CD8-positive, alpha-beta T cell (primary cell): ENCODE measurements at places on chromosomes 2 and 18.

DNA sequence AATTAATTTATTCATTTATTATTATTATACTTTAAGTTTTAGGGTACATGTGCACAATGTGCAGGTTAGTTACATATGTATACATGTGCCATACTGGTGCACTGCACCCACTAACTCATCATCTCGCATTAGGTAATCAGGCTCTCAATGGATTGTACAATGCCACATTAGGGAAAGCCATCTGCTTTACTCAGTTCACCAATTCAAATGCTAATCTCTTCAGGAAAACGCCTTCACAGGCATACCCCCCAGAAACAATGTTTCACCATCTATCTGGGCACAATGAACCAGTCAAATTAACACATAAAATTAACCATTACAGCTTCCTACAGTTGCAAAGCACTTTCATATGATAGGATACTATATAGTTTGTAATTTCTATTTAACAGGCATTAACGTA is 84.8 kb upstream of the DNAJC10 start:
- DNase-seq, result no peak

DNA sequence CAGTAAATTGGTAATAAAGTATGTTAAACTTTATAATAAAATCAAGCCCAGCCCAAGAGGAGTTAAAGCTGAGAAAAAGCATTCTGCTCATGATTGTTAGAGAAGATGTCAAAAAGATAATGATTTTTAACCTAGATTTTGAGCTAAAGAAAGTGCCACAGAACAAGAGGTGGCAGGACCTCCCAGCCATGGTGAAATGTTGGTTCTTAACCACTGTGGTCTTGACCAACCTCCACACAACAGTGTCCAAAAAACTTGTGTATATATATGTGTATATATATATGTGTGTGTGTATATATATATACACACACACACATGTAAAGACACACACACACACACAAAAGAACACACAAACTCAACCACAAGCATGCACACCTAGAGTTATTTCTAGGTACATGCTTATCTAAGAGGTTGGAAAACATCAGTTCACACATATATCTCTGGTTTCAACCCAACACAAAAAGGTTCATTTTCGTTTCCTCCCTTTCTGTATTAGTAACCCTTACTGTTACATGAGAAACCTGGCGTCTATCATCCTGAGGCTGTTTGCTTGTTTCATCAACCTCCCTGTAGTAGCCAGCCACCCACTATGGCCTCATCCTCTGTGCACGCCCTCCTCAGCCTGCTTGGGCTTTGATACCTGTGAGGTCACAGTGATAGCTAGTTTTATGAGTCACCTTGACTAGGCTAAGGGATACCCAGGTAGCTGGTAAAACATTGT is 631.8 kb upstream of the ID2 start:
- DNase-seq, result no peak

- no peak for DNase-seq
These were observed 46.6 kb upstream of the RFX8 start for GRCh38 chr2:101521487-101521886.

- no peak for DNase-seq
These were observed 2.1 kb downstream of the GULP1 start for GRCh38 chr2:188293601-188294351.

- no peak for DNase-seq
These were observed 617.8 kb upstream of the RAB6C start for GRCh38 chr2:129361688-129362087.

DNA sequence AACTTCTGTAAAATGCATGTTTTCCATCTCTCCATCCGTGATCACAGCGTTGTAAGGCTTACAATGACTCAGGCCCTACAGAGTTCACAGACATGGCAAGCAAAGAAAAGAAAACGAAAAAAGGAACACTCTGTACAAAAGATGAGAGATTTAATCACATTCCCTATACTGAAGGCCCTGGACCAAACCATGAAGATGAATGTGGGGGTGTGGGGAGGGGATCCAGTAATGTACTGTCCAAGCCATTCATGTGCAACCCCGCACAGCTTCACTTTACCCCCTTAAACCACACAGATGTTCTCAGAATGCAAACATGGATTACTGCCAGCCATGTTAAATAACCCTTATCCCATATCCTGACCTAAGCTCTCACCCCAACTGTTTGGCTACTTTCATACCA is 391.1 kb downstream of the NCKAP5 start:
- no peak for DNase-seq

DNA sequence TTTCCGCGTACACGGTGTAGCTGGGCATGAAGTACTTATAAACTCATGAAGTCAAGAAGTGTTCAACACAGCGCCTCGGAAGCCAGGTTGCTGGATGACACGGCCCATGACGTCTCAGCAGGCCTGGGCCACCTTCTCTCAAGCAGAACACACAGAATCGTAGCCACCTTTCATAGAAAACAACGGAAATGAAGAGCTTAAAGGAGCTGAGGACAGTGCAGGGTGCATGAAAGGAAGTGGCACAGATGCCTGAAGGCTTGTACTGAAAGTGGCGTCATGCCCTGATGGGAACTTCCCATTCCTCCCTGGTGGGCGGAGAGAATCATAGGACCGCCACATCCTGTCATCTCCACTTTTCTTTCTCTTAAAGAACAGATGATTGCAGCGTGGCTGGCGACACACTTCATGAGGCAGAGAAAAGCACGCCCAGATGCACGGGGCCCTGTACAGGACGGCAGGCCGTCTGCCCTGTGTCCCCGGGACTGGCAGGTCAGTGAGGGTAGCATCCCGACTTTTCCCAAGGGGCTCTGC is 31.1 kb downstream of the HDAC4 start:
- peak; percentile 87 for DNase-seq

DNA sequence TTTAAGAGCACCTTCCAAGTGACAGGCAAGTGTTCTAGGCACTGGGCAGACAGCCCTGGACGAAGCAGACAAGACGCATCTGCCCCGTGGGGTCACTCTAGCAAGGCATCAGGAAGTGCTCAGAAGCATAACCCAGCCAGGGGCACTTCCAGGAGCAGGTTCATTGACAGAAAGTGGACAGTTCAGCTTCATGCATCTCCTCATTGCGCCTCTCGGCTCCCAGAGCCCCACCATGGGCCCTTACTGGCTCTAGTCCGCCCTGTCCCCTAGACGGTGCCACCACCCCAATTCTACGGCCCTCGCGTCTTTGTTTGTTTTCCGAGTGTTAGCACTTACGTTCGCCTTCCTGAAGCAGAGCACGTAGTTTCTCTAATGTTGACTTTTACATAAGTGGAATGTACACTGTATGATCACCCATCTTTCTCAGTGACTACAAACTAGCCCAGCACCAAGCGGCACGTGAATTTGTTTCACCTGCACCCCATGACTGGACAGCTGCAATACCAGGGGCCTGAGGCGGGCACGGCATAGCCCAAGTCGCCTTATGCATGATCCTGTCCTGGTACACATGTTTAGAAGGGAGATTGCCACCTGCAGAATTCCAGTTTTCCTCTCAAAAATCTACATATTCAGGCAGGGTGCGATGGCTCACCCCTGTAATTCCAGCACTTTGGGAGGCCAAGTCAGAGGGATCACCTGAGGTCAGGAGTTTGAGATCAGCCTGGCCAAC is 33.2 kb downstream of the SNED1 start:
- DNase-seq, result no peak

DNA sequence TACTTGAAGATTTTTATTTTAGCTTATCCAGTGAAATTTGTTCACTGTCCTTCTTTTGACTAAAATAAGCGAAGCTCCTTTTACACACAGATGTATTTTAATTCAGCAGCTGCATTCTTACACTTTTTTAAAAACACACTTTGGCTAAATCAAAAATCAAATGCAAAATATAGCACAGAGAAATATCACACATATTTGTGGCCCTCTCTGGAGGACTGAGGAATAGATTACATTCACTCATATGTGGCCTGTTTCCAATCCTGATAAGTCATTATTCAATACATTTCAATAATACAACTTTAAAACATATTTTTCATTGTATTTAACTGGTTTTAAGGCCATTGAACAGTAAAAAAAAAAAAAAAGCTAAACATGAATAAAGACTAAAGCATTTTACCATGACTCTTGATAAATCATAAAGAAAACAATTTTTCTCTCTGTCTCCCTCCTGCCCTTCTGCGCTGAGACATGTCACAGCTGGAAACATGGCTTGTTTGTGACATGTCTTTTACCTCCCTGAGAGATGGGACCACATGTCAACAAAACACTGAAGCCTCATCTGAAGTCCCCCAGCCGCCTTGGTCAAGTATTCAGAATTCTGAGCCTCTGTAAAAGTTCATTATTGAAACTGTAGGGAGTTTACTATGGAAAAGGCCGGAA is 221.0 kb downstream of the ZNF407 start:
- no peak for DNase-seq

GRCh38 chr2:233122541-233122940 is 62.4 kb downstream of the INPP5D start:
- DNase-seq, result no peak

- no peak for DNase-seq
These were observed 163.2 kb upstream of the SLC1A4 start for GRCh38 chr2:64825831-64826491.

GRCh38 chr2:33208400-33208799 is 261.6 kb downstream of the LTBP1 start:
- DNase-seq, result no peak

DNA sequence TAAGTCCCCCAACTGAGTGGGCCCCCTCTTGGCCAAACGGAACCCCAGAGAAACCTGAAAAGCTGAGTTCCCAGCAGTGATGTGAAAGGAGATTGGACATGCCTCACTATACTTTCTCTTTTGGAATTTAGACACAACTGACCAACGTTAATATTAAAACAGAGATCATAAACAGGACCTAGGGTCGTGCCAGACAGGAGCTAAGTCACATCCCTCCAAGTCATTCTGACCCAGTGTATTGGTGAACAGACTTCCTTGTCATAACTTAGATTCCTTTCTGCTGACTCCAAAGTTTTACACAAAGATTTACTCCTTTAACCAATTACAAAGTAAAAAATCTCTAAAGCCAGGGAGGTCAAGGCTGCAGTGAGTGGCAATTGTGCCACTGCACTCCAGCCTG is 46.9 kb downstream of the UXS1 start:
- no peak for DNase-seq

DNA sequence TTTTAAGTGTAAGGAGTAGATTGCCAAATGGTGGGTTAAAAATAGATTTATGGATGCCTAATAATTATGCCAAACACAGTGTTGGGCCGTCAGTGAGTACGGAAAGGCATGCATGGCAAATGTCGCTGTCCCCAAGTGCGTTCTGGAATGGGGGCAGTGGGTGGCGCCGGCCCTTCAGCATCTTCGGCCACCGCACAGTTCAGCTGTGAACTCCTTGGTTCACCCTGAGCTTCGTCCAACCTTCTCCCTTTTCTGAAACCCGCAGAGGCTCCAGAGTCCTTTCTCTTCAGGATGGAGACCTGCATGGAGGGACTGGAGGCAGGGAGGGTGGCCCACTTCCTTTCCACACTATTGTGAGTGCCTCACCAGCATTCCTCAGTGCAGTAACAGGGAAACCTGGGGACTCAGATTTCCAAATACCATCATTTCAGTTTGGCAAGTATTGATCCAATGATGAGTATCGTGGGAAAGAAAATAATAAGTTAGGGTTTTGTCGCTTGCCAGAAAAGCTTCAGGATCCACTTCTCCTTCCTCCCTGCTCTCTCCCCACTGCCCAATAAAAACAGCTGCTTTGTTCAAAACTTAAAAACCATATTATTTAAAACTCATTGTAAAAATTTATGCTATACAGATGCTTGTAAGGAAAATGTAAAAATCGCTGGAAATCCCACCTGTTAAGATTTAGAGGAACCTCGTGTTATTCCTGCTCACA is 74.6 kb upstream of the TXNDC2 start:
- no peak for DNase-seq

- no peak for DNase-seq
These were observed 112.9 kb upstream of the ACAA2 start for GRCh38 chr18:49926106-49926745.

DNA sequence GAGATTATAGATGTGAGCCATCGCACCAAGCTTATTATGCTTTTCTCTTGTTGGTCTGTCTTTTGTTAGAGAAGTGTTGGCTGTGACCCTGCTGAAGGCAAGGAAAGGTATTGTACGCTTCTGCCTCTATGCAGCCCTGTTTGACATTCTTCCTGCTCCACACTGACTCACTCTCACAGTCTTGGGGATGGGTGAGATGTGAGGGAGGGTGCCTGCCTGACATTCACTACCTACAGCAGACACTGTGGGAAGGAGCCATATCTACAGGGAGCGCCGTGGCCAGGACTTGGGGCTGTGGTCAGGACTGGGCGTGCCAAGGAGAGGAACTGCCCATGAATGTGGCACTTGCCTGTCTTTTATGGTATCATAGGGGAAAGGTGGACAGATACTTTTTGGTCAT is 43.9 kb upstream of the FHL2 start:
- no peak for DNase-seq

- DNase-seq, result no peak
These were observed 19.7 kb downstream of the CLUL1 start for GRCh38 chr18:616380-616995.

DNA sequence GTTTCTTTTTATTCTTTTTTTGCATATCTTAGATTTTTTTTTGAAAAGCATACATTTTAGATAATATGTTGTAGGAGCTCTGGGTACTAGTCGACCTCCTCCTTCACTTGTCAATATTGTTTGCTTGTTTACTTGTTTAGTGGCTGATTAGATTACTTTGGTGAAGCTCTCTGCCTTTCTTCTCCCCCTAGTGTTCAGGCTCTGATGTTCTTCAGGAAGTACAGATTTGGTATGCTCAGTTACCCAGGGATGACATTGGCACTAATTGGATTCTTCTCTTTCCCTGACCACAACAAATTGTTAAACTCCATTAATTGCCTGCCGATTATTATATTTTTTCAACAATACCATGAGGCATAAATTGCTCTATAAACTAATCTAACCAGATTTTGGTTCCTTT is 491.2 kb downstream of the SUCLG1 start:
- no peak for DNase-seq

DNA sequence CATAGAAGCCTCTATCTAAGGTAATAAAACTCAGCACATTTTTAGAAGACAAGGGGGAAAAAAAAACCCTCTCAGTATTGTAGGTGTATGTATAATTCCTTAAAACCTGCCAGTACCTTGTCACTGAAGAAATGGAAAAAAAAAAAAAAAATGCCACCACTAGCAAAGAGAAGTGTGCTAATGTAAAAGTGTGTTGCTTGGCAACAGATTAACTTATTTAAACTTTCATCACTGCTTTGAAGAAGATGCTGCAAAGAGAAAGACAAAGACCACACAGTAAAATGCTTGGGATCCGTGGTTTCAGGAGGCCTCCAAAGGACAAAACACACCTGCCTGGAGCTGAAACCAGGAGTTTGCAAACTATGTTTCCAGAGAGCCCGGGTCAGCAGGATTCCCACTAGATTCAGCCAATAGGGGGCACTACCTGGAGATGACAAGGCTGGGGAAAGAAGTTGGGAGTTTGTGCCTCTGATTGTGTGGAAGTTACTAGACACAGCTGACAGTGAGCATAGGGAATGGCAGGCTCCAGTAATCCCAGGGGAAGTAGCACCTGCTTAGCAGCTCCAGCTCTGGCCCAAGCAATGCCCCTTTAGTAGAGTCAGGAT is 169.1 kb upstream of the TRIB2 start:
- DNase-seq, result no peak
